ENCODE measurements at places on chromosomes 12 and 14.
A peak's percentile ranks its signal among the peaks of the same experiment; 100 is the strongest.

DNA sequence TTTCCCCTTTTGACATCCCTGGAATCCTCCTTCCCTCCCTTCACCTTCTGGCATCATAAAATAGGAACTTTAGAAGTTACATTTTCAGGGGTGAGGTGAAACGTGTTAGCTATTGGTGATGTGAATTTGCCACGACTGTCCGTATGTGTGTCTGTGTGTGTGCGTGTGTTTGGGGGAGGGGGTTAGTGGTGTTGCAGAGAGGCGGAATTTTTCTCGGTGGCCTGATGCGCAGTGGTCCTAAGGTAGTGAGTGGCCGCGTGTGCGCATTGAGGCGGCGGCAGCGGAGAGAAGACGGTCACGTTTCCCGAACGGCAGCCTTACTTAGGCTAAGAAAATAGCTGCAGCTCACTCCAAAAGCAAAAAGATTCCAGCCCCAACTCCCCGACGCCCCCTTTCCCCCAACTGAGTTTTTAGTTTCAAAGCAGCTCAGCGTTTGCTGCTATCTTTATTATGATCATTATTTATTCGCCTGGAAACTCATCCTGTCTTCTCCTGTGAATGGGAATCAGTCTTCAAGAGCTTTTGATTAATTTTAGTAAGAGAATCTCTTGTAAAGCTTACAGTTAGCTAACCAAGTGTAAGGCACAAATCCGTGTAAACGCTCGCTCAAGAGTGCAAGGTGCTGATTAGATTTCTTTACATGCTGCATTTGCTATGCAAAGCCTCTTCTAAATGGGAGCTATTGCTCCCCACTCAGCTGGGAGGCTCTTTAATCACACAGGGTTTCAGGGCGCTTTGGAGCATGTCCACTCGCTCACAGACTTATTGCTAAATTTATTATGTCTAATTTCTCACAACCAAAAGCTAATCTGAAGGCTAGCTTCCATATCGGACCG lies 4.7 kb downstream of the FLRT2 start:
- no peak for DNase-seq

GRCh38 chr12:57621497-57622292 lies 10.5 kb downstream of the ARHGEF25 start:
- peak; percentile 61 for DNase-seq

DNA sequence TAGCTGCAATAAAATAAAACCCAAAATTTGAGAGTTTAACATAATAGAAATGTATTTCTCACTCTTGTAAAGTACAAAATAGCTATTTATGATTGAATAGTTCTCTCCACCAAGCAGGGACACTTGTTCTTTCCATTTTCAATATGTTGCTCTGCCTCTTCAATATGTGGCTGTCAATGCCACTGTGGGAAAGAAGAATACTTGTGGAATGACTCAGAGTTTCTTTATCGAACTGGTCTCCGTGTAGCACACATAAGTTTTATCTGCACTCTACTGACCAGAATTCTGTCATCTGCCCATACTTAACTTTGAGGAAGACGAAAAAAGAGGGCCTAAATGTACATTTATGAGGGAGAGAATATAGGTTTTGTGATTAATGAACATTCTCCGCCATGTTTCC lies 256.9 kb downstream of the ATXN7L3B start:
- no peak for DNase-seq

- no peak for DNase-seq
These were observed 17.4 kb downstream of the PYGL start for GRCh38 chr14:50926851-50927386.

DNA sequence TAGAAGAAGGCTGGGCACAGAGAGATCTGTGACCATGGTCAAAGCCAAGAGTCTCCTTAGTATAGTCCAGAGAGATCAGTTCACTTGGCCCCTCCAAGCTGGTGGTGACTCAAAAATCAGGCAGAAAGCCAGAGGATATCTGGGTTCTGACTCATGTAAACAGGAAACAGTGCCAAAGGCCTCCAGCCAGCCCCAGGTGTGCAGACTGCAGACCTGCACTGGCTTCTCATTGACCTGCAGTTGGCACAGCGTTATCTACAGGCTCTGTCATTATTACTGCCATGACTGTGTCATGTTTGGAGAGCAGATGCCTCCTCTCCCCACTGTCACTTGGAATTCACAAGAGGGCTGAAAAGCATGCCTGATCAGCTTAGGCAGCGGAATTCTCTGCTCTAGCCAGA lies 295.7 kb upstream of the PRKD1 start:
- no peak for DNase-seq

DNA sequence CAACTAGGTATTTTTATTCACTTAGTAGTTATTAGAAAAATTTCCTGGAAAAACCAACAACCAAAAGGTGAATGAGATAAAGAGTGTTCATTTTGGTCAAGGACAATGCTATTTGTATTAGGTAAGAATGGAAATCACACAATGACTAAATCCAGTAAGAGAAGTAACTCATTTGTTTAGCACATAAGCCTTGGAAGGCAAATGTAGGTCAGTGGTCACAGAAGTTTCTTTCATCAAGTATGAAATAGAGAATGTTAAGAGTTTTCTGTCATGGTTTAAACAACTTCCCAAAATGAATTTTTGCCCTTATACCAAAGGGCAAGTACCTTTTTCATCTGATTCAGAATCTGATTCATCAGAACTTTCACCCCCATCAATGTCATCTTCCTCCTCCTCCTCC lies 101.7 kb downstream of the KIF21A start:
- DNase-seq, result no peak

DNA sequence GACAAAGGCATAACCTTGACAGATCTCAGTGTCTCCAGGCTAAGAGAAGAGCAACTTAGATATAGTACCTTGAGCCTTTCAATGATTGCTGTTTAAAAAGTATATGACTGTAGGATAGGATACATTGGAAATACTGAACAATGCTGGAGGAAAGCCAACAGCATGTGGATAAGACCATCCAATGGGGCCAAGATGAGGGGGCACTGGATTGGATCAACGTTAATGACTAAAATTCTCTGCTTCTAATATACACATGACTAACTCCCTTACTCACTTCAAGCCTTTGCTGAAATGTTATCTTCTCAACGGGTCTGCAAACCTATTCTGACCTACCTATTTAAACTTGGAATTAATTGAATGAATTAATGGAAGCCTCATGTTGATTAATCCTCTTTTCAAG lies 354.9 kb downstream of the RAD51B start:
- no peak for DNase-seq

- DNase-seq, result no peak
These were observed 15.2 kb upstream of the RNASE12 start for GRCh38 chr14:20606190-20606901.

Data from stimulated activated naive CD4-positive, alpha-beta T cell treated with Interleukin-2 at 50 U/mL for 16 hours (primary cell).